ENCODE measurements at places on chromosomes 13 and 19.

DNA sequence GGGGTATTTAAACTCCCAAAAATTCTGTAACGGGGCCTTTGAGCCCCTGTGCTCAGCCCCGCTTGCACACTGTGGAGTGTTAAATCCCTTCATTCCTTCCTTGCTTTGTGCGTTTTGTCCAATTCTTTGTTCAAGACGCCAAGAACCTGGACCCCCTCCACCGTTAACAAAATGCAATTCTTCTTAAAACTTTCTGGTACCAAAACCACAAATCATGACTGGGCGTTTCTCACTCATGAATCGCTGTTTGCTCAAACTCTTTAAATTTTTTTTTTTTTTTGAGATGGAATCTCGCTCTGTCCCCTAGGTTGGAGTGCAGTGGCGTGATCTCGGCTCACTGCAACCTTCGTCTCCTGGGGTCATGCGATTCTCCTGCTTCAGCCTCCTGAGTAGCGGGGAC is 881 bp downstream of the ZNF20 start:
- DNase-seq = no peak

- DNase-seq = no peak
Observed at GRCh38 chr19:48396824-48397176, 3.3 kb downstream of the GRIN2D start.

GRCh38 chr13:49020328-49020727 is 44.6 kb downstream of the FNDC3A start:
- DNase-seq = no peak

GRCh38 chr13:29931696-29932095 is 81.3 kb upstream of the UBL3 start:
- DNase-seq = no peak

DNA sequence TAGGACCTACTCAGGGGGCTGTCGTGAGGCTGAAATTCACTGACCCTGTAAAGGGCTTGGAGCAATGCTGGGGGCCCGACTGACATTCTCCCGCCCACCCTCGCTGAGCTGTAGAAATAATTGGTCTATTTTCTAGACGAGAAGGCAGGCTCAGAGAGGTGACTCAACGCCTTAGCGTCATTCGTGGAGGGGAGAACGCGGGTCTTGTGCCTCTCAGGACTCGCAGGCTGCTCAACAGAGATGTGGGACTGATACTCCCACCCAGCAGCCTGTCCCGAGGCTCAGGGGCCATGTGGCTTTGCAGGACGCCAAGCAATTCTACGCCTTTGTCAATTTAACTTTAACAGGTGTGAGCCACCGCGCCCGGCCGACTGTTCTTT is 23.6 kb upstream of the ASPDH start:
- no peak for DNase-seq

DNA sequence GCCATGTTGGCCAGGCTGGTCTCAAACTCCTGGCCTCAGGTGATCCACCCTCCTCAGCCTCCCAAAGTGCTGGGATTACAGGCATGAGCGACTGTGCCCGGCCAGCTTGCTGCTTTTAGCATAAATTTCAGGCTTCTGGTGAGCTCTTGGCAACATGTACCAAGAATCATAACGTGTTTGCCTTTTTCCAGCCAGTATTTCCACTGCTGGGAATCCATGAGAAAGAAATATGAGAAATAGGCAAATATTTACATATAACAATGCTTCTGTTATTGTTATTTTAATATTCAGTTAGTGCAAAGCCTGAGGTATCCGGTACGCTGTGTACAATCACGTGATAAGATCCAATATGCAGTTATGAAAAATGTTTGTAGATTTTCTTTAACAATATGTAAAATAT is 29.2 kb upstream of the CERS4 start:
- DNase-seq = no peak

GRCh38 chr13:34383728-34384127 is 558.3 kb upstream of the NBEA start:
- no peak for DNase-seq

DNA sequence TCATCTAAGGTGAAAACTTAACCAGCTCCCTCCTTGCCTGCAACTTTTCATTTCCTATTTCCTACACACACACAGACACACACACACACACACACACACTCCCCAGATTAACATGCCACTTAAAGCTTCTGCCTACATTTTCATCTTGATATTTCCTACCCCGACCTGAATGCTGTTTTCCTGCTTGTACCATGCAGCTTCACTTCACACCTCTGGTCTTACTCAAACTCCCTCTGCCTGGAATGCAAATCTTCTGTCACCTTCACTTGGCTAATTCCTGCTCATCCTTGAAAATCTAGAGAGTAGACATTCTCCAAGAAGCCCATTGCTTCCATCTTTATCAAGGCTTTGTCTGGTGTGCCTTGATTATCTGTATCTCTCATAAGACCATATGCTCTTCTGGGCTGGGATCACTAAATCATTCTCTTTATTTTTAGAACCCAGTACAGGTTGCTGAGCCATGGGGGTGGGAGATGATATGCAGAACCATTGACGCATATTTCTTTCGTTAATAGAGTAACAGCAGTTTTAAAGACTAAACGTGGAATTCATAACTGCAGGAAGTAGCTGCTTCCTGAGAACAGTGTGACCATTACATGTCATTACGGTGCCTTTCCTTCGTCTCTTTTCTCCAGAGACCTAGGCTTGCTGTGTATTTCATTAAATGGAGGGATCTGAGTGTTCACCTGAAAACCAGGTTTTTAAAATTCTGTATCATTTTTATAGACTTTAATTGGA is 37.7 kb downstream of the CNMD start:
- DNase-seq = no peak

DNA sequence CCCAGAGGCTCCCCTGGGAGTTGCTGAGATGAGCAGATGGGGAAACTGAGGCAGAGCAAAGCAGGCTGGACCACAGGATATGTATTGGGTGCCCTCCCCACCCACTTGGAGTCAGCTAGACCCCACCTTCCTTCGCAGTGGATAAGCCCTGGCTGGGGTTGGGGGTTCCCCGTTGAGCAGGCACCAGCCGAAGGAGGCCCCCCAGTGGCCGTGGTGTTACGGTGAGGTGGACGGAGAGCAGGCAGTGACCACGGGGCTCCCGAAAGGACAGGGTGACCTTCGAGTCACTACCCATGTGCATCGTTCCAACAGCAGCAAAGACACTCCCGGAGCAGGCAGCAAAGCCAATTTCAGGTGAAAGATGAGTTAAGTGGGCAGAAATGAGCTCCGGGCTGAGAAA is 62.4 kb upstream of the ADGRE5 start:
- no peak for DNase-seq
